ENCODE measurements at places on chromosomes 2 and 18. TPM values are rescaled to one million over a fixed set of nuclear protein-coding genes. Genes with fewer than 3 reads are reported as not detected.

GRCh38 chr2:12057436-12058166, 311.2 kb downstream of the LPIN1 start:
- no peak for DNase-seq

- no peak for DNase-seq
These were observed 69.3 kb upstream of the BZW1 start for GRCh38 chr2:200742426-200742825.

- DNase-seq = no peak
These were observed 229.5 kb upstream of the COPS8 start for GRCh38 chr2:236855866-236856847.

DNA sequence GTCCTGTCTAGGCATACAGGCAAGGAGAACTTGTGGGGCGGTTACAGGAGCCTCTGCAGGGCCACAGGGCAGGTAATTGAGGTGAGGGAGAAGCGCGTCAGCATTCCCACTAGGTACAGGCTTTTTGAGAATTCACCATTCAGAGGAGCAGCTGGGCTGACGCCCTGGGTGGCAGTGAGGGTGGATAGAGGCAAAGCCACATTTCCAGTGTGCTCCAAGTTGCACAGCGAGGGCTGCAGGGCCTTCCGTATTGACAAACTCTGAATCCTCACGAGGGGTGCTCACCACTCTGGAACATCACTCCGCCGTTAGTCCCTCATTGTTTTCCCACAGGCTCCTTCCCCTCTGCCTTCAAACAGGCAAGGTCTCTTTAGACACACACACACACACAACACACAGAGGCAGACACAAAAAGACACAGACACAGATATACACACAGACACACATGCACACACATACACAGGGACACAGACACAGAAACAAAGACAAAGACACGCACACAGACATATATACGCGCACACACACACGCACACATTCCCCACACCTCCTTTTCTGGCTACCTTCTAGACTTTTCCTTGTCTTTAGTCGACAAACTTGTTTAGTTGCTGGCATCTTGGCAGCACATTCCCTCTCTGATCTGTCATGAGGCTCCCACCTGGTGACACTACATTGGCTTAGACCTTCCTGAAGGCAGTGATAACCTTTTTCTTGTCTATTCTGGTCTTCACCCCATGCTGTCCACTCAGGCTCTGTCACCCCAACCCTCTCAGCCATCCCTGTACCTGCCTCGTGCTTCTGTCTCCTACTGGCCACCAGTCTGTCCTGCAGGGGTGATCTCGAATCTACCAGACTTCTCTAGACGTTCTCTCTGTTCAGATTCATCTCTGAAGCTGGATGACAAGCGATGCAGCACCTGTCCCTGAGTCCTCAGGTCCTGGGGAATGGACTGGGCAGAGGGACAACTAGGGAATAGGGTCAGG, 136.8 kb downstream of the ALPK2 start:
- no peak for DNase-seq

DNA sequence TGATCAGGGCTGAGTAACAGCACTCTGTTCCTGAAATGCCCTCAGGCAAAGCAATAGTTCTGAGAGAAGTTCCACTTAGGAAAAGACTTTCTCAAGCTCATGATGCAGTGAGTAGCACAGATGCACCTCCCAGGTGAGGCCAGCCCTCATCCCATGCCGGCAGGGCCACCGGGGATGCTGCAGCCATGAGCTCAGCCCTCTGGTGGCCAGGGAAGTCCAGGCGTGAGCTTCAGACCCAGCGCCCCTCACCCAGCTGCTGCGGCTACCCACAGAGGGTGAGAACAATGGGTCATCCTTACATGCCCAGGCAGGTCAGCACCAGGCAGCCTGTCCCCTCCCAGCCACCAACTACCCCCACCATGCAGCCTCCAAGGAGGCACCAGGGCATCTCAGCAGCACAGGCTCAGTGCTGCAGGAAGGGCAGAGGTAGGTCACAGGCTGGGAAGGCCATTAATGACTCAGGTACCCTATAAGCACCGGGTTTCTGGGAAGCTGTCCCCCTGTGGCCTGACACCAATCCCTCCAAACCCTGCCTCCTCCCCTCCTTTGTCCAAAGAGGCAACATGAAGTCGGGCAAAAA, 50.6 kb downstream of the TTC32 start:
- no peak for DNase-seq

DNA sequence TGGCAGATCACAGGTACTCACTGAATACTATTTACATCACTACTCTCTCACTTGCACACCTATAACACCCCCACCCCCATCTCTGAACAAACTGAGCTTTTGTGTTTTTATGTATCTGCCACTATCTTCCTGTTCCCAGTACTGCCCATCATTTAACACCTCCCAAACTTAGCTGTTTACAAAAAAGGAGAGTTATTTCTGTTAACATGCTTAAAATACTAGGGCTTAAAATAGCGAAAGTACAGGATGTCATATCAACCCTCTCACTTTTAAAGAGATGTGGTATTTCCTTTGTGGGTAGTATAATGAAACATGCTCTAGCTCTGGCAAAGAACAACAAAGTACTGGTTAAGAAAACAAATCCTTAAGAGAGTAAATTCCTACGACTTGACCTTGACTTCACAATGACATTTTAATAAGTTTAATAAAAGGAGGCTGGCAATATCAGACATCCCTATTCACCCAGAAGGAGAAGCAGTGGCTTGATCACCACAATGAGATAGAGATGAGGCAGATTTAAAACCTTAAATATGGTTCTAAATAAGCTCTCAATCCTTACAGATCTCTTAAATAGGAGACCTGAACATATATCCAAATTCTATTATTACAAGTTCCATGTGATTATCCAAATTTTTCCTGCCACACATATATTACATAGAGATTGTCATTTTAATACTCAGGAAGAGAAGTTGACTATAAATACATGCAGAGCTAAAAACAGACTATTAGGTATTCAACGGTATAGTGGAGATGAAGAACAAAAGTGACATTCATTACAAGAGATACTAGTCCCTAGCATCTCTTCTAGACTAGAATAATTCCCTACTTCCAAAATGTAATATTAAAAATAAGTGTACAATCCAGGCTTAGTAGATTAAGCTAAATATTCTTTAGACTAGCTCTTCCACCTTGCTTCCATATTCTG, 36.9 kb downstream of the TRAK2 start:
- no peak for DNase-seq

The OSBPL6 gene
- total RNA-seq = 2.0 TPM

The NTSR2 gene
- not detected for total RNA-seq

DNA sequence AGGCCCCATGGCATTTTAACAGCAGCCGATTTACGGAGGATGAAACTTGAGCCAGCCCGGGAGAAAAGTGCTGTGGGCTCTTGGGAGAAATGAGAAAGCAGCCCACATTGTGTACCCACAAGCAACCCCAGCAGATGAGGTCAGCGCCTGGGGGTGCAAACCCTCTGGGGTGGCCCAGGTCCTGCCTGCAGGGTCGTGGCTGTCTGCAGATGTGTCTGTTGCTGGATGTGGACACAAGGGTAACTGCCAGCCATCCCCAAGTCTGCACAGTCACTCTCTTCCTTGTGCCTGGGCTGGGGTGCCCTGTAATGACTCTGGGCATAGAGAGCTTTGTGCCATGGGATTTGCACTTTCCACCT, 170.8 kb downstream of the PRKCE start:
- no peak for DNase-seq

The POMC gene
- total RNA-seq = 6.5 TPM

DNA sequence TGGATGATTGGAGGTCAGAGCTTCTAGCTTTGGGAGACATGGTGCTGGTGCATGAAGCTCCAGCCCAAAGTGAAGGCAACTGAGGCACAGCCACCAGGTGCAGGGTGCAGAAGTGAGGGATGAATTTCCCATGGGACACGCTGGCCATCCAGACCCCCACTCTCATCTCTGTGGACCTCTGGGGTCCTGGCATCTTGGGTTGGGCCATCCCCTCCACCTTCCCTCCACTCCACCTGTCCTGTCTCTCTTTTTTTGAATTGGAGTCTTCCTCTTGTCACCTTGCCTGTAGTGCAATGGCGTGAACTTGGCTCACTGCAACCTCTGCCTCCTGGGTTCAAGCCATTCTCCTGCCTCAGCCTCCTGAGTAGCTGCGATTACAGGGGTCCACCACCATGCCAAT, 3.4 kb downstream of the NGEF start:
- DNase-seq = no peak

DNA sequence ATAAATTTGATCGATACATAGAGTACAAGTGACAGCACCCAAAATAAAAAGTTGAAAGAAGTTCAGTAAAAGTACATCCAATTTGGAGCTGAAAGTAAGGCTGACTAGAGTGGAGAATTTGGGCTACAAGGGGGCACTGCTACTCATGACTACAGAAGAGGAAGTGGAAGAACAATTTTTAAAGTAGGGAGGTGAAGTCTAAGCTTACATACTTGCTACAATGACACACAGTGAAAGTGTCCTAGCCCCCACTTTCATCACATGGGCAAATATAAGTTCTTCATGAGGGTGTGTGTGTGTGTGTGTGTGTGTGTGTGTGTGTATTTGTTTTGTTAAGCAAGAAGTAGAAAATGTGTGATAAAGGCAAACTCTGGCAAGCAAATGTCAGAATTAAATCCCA, 45.7 kb downstream of the MAP3K2 start:
- DNase-seq = no peak

GRCh38 chr2:145086910-145087309, 567.0 kb upstream of the ZEB2 start:
- no peak for DNase-seq

- DNase-seq = no peak
These were observed 98.3 kb downstream of the NAB1 start for GRCh38 chr2:190746971-190747761.

The CCDC148 gene
- 4.6 TPM for total RNA-seq

GRCh38 chr2:49241501-49241900, 87.2 kb upstream of the FSHR start:
- no peak for DNase-seq

The SGPP2 gene
- 19.8 TPM for total RNA-seq

DNA sequence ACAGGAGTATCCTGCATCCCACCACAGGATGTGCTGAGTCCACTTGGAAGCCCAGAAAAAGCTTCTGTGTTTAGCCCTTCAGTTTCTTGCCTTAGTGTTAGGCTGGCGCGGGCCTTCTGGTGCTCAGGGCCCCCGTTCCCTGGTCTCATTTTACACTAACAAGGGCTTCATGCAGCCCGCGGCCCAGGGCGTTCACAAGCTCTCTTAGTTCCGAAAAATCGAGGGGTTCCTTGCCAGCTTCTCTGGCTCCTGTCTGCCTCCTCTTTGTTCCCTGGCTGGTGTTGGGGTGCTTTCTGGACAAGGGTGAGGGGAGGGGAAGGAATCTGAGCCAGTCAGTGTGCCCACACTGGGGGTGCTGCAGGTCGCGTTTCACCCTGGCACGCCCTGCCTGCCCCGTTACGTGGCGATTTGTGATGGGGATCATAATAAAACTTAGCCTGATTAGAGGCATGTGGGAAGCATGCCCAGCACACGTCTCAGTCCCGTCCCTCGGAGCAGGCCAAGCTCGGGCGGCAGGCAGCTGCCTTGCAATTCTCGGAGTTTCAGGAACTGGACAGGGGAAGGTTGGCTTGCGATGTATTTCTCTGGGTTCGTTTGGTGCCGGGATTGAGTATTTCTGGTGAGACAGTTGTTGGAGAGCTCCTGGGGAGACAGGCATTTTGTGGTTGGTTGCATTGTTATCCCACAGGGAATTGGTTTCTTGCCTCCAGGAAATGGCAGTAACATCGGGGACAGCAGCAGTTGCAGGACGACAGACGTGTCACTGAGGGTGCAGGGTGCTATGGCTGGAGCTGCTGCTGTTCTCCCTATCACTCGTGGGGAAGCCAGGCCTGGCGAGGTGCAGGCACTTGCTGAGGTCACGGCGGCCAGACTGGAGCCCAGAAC, 22.9 kb downstream of the SH3BP4 start:
- DNase-seq = no peak

DNA sequence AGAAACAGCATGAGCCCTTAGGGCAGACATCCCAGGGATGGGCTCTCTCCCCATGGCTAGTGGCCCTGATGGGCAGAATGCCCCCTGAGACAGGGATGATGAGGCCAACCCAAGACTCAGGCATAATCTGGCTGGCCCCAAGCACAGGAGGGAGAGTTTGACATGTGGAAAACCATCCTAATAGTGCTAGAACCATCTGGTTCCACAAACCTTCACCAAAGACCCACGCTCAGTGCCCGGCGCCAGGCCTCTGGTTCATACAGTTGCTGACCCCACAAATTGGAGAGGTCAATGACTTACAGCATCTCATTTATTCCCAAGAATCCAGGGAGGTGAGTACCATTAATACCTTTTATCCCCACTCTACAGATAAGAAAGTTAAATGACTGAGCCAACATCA, 95.5 kb downstream of the TNS1 start:
- DNase-seq = no peak

The AMER3 gene
- total RNA-seq = 7.0 TPM

GRCh38 chr2:692767-693166, 15.6 kb upstream of the TMEM18 start:
- DNase-seq = no peak

- no peak for DNase-seq
These were observed 56.5 kb upstream of the CREB1 start for GRCh38 chr2:207473049-207473930.

DNA sequence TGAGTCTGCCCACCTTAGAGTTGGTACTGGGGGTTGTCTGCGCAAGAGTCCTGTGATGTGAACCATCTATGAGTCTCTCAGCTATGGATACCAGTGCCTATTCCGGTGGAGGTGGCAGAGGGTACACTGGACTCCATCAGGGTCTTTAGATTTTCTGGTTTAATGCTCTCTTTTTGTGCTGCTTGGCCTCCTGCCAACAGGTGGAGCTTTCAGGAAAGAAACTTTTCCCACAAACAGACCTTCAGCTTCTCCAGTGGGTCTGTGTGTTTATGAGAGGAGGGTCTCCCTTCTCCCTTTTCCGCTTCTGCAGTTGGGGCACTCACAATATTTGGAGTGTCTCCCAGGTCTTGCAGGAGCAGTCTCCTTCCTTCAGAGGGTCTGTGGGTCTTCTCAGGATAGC, 1721.9 kb upstream of the SLC39A10 start:
- DNase-seq = no peak

- DNase-seq = no peak
These were observed 1453.1 kb upstream of the SLC39A10 start for GRCh38 chr2:194203898-194204297.

- DNase-seq = no peak
These were observed 1354.8 kb upstream of the CDH2 start for GRCh38 chr18:29531746-29532145.

- no peak for DNase-seq
These were observed 49.1 kb downstream of the LRPPRC start for GRCh38 chr2:43946685-43947084.

GRCh38 chr2:187689372-187689771, 135.1 kb upstream of the TFPI start:
- no peak for DNase-seq

GRCh38 chr18:13726972-13727331, 479 bp downstream of the RNMT start:
- DNase-seq = peak; percentile 43

The SCYGR4 gene
- not detected for total RNA-seq

The PFN4 gene
- 0.55 TPM for total RNA-seq

GRCh38 chr2:45909677-45910191, 258.3 kb downstream of the PRKCE start:
- no peak for DNase-seq

- DNase-seq = no peak
These were observed 337.6 kb upstream of the FIGN start for GRCh38 chr2:164073101-164074074.

The TEKT4 gene
- total RNA-seq = 0.34 TPM

The GULP1 gene
- 35.3 TPM for total RNA-seq

The ANKRD62 gene
- total RNA-seq = not detected
